ENCODE measurements at places on chromosomes 5 and 9.

- no peak for DNase-seq
These were observed 155.6 kb upstream of the VLDLR start for GRCh38 chr9:2465921-2466460.

GRCh38 chr9:38326122-38326521 is 66.4 kb upstream of the ALDH1B1 start:
- no peak for DNase-seq

GRCh38 chr9:9552665-9553064 is 1060.1 kb downstream of the PTPRD start:
- no peak for DNase-seq

DNA sequence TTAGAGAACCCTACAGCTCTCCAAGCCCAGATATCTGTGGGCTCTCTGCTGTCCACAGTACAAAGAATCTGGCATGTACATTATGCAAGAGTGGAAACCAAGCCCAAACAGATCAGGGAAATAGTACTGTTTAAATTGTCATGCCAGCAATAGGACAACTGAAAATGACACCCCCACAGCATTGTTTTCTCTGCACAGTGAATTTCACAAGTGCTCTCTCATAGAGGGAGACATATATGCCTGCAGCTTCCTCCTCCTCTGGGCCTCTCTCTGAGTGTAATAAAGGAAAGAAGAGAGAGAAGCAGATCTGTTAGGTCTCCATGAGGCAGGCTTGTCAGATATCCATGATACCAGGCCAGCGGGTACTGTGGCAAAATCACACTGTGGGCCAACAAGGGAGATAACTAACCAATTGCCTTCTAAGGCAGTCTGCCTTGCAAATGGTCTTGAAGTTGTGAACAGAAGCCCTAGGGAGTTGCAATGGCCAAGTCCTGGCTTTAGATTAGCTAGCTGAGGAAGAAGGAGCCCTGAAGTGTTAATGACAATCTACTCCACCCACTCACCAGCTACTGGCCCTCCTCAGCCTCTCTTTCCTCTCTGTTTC is 54.4 kb upstream of the JMY start:
- DNase-seq = no peak

DNA sequence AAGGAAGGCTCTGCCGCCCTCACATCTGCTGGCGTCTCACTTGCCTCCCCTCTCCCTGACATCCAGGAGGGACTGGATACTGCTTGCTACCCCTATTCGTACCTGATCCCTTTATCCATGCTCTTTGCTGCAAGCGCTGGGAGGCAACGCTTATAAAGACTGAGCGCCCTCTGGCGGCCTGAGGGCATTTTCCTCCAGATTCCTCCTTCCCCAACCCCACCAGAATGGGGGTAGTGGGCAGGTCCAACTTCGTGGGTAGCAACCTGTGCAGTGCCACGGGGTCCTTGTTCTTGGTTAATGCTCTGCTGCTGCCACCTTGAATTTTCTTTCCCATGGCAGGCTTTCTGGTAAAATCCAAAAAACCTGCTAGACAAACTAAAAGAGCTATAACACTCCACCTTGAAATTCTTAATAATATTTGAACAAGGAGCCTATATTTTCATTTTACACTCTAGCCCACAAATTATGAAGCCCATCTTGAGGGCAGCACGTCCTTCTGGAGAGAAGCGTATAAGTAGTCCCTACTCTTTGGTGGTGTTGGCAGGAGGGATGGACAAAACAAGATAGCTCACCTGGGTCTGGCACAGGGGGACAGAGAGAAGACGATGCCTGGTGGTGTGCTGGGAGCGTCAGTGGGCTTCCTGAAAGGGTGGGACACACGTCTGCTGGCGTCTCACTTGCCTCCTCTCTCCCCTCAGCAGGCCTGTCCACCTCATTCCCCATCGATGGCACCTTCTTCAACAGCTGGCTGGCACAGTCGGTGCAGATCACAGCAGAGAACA is 52.5 kb downstream of the JADE2 start:
- DNase-seq = no peak

- DNase-seq = no peak
These were observed 10.1 kb downstream of the LHFPL2 start for GRCh38 chr5:78638423-78638822.

All from substantia nigra (tissue), 51 donors.